ENCODE measurements at places on chromosomes 4 and X.

- DNase-seq = no peak
Measured at GRCh38 chr4:16785793-16786527, 112.5 kb downstream of the LDB2 start.

- DNase-seq = no peak
Measured at GRCh38 chrX:113212052-113212451, 371.4 kb upstream of the AMOT start.

DNA sequence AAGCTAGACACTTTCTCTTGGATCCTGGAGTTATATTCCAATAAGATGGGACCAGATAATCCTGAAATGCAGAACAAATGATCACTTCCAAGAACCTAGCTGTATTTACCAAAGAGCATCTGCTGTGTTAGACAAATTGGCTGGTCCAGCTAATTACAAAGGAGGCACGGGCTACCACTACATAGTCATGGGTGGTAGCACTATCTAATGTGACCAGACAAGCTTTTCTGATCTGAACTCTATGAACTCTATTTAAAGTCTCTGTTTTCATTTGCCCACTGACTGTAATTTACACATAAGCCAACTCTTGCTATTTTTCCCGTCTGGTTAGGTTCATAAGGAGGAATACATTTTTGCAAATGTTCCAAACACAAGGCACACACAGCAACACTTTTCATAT lies 34.6 kb downstream of the LNX1 start:
- DNase-seq = no peak

DNA sequence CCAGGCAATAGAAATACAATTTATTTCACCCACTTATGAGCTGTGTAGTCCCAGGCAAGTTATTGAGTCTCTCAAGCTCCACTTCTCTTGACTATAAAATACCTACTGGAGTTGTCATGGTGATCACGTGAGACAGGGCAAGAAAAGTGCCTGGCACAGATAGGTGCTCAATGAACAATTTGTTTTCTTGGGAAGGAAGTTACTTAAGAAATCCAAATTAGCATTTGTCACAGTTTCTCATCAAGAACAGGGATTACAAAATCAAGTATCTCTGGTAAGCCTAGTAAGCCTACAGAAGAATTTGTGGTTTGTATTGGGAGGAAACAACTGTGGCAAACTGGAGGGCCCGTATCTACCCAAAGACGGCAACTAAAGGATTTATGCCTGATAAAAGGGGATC lies 37.5 kb upstream of the RASGEF1B start:
- DNase-seq = no peak
